T-helper 17 cell (primary cell): ENCODE measurements at places on chromosomes 3 and 15.

DNA sequence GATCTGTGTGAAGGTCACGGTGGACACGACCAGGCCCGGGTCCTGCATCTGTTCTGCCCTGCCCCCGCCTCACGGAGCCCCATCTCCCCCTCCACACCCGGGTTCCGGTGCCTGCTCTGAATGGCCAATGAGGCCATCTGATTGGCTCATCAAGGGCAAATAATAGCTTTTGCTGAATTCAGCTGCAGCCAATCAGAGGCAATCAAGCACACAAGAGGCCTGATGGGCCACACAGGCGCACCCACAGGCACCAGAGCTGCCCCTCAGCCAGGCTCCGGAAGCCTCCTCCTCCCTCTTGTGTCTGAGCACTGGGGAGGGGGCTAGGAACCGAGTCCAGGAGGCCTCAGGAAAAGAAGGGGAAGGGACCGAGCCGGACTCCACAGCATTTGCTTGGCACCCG, 49.5 kb downstream of the CACNA2D2 start:
- no peak for DNase-seq

- DNase-seq = no peak
These were observed 234.7 kb downstream of the CDIN1 start for GRCh38 chr15:36814105-36814504.

GRCh38 chr15:59595434-59595915, 16.1 kb upstream of the GCNT3 start:
- no peak for DNase-seq

DNA sequence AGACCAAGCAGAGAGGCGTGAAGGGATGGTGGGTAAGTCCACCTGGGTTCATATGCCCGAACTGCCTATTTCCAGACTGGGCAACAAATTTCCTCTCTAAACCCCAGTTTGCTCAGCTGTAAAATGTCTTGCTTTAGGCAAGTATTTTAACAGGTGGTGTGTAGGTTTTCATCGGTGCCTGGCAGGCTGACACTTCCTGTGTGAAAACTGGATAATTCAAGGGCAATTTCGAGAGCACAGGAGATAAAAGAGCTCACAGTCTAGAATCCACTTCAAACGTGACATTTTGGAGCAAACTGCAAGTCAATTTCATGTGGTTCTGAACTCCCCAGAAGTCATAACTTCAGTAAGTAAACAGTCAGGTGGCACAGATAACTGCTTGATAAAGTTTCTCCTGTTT, 112.2 kb downstream of the OXNAD1 start:
- no peak for DNase-seq

DNA sequence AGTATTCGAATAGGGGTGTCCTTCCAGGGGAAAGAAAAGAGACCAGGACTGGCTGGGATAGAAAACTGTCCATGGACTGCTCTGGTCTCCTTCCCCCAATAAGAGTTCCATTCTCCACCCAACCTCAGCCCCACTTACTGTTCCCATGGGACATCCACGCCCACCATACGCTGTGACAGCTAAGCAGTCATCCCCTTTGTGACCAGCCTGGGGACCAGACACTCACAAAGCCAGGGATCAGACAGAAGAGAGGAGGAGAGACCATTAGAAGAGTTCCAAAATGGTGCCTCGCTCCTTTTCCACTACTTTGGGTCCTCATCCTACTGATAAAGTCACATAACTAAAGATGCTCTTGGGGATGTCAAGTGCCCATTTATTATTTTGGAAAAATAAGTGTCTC, 27.6 kb upstream of the GNB5 start:
- no peak for DNase-seq

DNA sequence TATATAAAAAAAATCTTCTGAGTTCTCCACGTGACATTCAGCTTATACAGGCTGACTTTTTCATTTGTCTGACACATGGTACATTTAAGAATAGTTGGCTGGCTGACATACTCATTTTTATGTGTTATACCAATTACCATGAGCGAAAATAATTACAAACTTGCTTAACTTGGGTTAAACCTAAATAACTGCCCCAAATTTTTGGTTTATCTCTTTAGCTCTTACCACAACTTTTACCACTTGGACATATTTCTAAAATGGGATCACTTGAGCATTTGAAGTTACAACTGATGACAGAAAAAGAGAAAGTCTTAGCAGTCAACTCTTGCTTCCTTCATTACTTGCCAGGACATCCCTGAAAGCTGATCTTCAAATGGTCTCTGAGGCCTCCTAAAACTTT, 618.1 kb downstream of the RBMS3 start:
- DNase-seq = no peak

DNA sequence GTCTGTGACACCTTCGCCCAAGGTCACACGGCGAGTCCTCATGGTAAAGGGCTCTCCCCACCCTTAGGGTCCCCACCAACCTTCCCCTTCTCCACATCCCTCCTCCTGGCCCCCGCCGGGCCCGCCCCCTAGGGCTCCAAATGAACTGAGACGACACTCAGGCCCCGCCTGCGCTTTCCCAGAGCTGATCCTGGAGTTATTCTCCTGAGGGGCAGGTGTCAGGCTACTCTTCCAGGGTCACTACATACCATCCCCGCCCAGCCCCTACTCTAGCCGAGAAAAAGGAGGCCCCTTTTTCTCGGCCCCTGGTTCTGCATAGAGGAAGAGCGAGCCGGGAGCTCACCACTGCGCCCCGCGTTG, 292 bp downstream of the USP4 start:
- no peak for DNase-seq

DNA sequence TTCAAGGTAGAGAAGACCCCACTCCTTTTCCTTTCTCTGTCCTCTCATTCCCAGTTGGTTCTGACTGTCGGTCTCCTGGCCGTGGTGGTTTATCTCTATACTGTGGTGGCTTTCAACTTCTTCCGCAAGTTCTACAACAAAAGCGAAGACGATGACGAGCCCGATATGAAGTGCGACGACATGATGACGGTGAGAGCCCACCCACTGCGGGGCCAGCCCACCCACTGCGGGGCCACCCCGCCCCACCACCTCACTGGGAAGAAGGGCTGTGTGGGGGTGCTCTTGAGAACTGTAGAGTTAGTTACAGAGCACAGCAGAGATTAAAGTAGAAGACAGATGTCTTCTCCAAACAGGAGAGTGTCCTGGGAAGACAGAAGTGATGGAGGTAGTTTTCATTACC, 110.6 kb upstream of the CHRM5 start:
- no peak for DNase-seq

DNA sequence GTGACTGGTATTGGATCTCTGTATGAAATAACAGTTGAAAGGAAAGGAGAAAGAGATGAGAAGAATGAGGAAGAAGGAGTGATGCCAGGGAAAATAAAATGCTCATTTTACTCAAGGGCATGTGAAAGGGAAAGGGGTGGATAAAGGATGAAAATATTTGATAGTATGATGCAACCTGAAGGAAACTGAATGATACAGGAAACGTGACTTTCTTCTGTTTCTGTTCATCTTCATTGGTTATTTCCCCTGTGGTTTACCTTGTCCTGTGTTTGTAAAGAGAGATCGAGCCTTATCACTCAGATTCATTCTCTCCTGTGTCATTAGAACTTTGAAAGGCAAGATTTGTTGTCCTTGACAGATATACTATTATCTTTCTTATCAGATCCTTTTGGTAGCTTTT, 243.6 kb upstream of the SLITRK3 start:
- DNase-seq = no peak
